ENCODE measurements at places on chromosomes 12 and 14. TPM values are rescaled to one million over a fixed set of nuclear protein-coding genes. Genes with fewer than 3 reads are reported as not detected.

Gene SIX1
- polyA plus RNA-seq = 0.16 TPM

GRCh38 chr14:34888186-34888585 lies 13.0 kb upstream of the BAZ1A start:
- no peak overlapping the region for H3K4me3 ChIP-seq
- no peak for DNase-seq

GRCh38 chr12:113196990-113197389 lies 11.5 kb downstream of the RITA1 start:
- H3K4me1 ChIP-seq = peaks cover 12% of the 10 kb centered on the region
- no peak overlapping the region for H3K27ac ChIP-seq
- H3K4me3 ChIP-seq = no peak overlapping the region
- peak; percentile 84 for DNase-seq
- no peaks in the 10 kb centered on the region for H3K27me3 ChIP-seq

DNA sequence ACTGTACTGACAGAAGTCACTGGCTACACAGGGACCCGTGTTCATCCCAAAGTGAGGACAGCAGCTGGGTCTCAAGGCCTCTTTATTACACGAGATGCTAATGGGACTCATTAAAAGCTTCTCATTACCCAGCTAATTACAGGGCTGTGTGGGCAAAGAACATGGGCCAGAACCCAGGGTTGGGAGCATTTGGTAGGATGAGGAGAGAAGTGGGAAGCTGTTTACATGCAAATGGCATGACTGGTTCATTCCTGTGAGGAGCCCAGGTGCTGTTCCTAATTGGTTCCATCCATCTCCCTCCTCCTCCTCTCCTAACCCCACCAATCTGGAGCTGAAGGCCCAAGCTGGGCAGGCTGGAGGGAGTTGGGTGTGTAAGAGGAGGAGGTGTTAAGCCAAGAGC lies 8.9 kb upstream of the TAC3 start:
- peaks cover 4% of the 10 kb centered on the region for H3K4me1 ChIP-seq
- no peaks in the 10 kb centered on the region for H3K27me3 ChIP-seq
- DNase-seq = no peak
- no peak overlapping the region for H3K4me3 ChIP-seq
- H3K36me3 ChIP-seq = no peaks in the 10 kb centered on the region

Gene CCDC92
- 26.6 TPM for polyA plus RNA-seq

- H3K4me3 ChIP-seq = no peak overlapping the region
- no peaks in the 10 kb centered on the region for H3K36me3 ChIP-seq
- no peak overlapping the region for H3K27ac ChIP-seq
These were observed 640.8 kb downstream of the C12orf50 start for GRCh38 chr12:87388376-87388775.

DNA sequence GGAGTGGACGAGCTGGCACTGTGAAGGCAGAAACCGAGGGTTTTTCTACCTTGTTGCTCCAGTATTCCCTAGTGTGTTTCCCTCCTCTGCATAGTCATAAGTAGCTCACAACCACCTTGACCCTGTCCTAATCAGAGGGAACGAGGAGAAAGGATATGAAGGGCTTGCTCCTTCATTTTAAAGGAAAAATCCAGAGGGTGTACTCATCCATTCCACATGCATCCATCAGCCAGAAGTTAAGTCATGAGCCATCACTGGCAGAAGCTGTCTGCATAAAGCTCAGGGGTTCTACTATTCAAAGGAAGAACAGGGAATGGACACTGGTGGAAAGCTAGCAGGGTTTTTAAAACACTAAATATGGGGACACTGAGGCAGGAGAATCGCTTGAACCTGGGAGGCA lies 84.3 kb upstream of the FOXN3 start:
- H3K36me3 ChIP-seq = no peaks in the 10 kb centered on the region
- no peak overlapping the region for H3K27ac ChIP-seq
- peaks cover 18% of the 10 kb centered on the region for H3K4me1 ChIP-seq
- DNase-seq = no peak
- H3K4me3 ChIP-seq = no peak overlapping the region

Gene GPR84
- 0.46 TPM for polyA plus RNA-seq

DNA sequence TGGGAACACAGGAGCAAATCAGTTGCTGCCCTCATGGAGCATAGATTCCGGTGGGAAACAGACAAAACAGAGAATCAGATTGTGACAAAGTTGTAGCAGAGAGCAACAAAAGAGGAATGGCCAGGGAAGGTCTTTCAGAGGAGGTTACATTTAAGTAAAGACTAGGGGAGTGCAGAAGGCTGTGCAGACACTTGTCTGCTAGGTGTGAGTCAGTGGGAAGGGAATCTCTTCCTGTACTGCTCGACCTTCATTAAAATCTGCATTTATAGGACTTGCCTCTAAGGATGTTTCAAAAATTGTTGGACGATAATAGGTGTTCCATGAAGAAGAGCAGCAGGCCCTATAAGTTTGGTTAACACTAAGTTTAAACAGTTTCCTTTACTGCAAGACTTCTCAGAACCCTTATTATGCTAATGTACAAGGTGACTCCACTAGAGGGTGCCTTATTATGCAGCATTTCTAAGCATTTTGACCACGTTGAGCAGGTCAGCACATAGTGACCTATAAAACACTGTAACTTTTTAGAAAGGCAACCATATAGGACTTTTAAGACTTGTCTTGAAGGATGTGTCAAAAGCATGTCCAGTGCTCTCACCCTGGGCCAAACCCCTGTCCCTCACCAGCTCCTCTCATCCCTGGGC lies 91.8 kb upstream of the RIC8B start:
- DNase-seq = no peak
- no peaks in the 10 kb centered on the region for H3K36me3 ChIP-seq
- no peak overlapping the region for H3K4me3 ChIP-seq
- peaks cover 3% of the 10 kb centered on the region for H3K27me3 ChIP-seq
- no peaks in the 10 kb centered on the region for H3K4me1 ChIP-seq

Gene PLEKHD1
- 0.16 TPM for polyA plus RNA-seq

GRCh38 chr14:101927859-101928258 lies 36.5 kb upstream of the DYNC1H1 start:
- H3K27ac ChIP-seq = no peak overlapping the region
- no peaks in the 10 kb centered on the region for H3K4me1 ChIP-seq
- no peaks in the 10 kb centered on the region for H3K27me3 ChIP-seq

- H3K4me3 ChIP-seq = no peak overlapping the region
- H3K27ac ChIP-seq = no peak overlapping the region
- H3K36me3 ChIP-seq = no peaks in the 10 kb centered on the region
- H3K4me1 ChIP-seq = no peaks in the 10 kb centered on the region
- DNase-seq = no peak
These were observed 44.7 kb downstream of the KLRG1 start for GRCh38 chr12:9034095-9034494.

Gene KRT80
- polyA plus RNA-seq = not detected

Gene SLC6A12
- polyA plus RNA-seq = 0.06 TPM

DNA sequence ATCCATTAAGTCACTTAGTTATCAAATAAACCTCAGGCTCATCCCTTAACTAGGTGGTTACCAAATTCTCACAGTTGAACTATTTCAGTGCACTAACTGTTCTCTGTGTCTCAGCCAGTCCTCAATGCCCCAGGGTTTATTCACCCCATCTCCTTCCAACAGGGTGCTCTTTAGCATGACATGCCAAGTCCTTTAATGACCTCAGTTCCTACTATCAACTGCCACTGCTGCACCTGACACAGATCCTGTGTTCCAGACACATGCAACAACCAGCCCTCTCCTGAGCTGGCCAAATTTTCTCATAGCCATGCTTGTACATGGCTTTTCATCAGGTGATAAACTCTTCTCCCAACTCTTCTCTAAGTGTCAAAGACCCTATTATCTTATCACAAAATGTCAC lies 80.0 kb downstream of the ATXN2 start:
- H3K27ac ChIP-seq = no peak overlapping the region
- peaks cover 3% of the 10 kb centered on the region for H3K36me3 ChIP-seq
- H3K27me3 ChIP-seq = no peaks in the 10 kb centered on the region
- DNase-seq = no peak
- no peak overlapping the region for H3K4me3 ChIP-seq
- no peaks in the 10 kb centered on the region for H3K4me1 ChIP-seq

Gene KRT78
- polyA plus RNA-seq = not detected

DNA sequence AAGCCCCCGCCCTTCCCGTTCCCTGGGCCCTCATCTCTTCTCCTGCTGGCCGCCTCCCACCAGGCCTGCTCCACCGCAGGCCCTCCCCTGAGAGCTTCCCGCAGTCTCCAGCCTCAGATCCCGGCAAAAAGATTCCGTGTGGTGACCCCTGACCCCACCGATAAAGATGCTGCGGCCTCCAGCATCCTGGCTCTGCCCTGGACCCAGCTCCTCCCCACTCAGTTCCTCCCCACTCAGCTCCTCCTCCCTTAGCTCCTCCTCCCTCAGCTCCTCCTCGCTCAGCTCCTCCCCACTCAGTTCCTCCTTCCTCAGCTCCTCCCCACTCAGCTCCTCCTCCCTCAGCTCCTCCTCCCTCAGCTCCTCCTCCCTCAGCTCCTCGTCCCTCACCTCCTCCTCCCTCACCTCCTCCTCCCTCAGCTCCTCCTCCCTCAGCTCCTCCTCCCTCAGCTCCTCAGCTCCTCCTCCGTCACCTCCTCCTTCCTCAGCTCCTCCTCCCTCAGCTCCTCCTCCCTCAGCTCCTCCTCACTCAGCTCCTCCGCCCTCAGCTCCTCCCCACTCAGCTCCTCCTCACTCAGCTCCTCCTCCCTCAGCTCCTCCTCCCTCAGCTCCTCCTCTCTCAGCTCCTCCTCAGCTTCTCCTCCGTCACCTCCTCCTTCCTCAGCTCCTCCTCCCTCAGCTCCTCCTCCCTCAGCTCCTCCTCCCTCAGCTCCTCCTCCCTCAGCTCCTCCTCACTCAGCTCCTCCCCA lies 17.0 kb downstream of the NOC4L start:
- H3K4me1 ChIP-seq = no peaks in the 10 kb centered on the region
- no peak overlapping the region for H3K4me3 ChIP-seq
- no peaks in the 10 kb centered on the region for H3K27me3 ChIP-seq
- DNase-seq = no peak
- no peak overlapping the region for H3K27ac ChIP-seq

DNA sequence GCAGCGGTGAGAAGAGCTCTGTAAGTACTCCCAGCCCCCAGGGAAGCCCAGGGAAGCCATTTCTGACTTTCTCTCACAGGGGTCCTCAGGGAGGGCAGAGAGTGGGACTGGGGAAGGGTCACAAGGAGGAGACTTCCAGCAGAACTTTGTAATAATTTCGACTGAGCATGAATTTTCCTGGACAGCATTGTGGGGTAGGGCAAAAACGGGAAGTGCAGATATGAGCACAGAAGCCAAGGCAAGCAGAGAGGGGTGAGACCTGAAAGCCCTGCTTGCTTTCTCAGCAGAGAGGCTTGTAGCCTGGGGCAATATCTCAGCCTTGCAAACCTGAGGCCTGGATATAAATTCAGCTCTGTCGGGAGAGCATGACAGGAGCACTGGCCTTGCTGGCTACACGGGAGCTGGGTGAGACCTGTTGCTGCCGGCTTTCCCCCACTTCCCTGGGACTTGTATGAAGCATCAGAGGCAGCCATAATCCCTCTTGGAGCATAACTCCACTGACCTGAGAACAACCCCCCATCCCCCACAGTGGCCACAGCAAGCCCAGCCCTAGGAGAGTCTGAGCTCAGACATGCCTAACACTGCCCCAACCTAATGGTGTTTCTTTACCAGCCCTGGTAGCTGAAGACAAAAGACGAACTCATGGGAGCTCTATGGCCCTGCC lies 9.8 kb upstream of the IQSEC3 start:
- no peaks in the 10 kb centered on the region for H3K4me1 ChIP-seq
- no peak for DNase-seq
- no peak overlapping the region for H3K27ac ChIP-seq
- H3K27me3 ChIP-seq = peaks cover 42% of the 10 kb centered on the region

DNA sequence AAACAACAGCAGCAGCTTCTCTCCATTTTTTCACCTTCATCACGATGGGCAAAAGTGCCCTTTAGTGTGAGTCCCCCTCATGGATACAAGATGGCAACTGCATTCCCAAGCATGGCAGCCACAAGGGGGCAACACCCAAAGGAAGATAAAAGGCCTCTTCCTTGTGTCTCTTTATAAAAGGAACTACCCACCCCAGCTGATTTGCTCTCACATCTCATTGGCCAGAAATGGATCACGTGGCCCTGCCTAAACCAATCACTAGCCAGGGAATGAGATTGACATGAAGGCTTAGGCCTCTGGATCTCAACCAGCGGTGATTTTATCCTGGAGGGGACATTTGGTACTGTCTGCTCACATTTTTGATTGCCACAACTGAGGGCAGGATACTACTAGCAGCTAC lies 21.9 kb upstream of the IFT81 start:
- H3K4me1 ChIP-seq = peaks cover 22% of the 10 kb centered on the region
- H3K36me3 ChIP-seq = no peaks in the 10 kb centered on the region
- H3K27me3 ChIP-seq = no peaks in the 10 kb centered on the region
- DNase-seq = peak; percentile 40

Gene KIF26A
- not detected for polyA plus RNA-seq

Gene E2F7
- 0.15 TPM for polyA plus RNA-seq

Gene NANOG
- not detected for polyA plus RNA-seq

GRCh38 chr12:49645146-49646039 lies 22.0 kb downstream of the PRPF40B start:
- no peak overlapping the region for H3K4me3 ChIP-seq
- H3K4me1 ChIP-seq = peaks cover 18% of the 10 kb centered on the region
- peaks cover 3% of the 10 kb centered on the region for H3K36me3 ChIP-seq
- H3K27me3 ChIP-seq = no peaks in the 10 kb centered on the region
- no peak for DNase-seq

DNA sequence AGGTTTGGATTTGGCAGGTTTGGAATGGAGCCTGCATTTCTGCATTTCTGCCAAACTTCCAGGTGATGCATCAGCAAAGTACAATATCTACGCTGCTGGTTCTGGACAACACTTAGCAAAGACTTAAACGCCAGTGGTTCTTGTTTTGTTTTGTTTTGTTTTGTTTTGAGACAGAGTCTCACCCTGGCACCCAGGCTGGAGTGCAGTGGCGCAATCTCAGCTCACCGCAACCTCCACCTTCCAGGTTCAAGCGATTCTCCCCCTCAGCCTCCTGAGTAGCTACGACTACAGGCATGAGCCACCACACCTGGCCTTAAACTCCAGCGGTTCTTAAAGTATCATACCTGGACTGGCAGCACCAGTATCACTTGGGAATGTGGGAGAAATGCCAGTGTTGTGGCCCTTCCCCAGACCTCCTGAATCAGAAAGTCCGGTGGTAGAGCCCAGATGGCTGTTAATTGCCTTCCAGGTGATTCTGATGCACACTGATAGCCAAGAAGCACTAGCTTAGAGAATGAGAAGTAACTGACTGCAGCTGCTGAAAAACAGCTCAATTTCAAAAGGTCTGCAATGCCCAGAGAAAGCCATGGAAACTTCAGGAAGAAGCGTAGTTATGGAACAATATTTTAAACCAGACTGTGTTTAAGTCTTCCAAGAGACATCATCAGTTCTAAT lies 114.8 kb upstream of the FOXN3 start:
- H3K36me3 ChIP-seq = no peaks in the 10 kb centered on the region
- no peak overlapping the region for H3K27ac ChIP-seq
- H3K4me1 ChIP-seq = no peaks in the 10 kb centered on the region
- H3K27me3 ChIP-seq = no peaks in the 10 kb centered on the region
- DNase-seq = no peak

DNA sequence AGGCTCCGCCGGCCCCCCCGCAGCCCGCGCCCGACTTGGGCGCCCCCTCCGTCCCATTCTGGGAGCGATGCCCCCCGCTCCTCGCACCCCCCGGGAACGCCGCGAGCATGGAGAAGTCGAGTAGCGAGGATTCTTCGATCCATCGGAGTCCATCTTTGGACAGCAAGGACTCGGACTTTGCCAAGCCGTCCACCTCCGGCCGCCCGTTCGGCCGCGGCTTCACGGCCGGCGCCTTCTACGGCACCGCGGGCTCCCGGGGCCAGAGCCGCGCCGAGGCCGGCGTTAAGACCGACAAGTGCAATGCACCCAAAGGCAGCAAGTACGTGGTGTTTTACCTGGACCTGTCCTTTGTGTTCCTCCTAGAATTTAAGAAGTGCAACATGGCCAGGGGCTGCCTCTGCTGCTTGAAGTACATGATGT lies 123.6 kb downstream of the TSPAN9 start:
- no peak for DNase-seq
- peaks cover 15% of the 10 kb centered on the region for H3K4me1 ChIP-seq
- no peak overlapping the region for H3K4me3 ChIP-seq
- peaks cover 20% of the 10 kb centered on the region for H3K27me3 ChIP-seq
- H3K36me3 ChIP-seq = no peaks in the 10 kb centered on the region
